ENCODE measurements at places on chromosomes 3 and 15.

GRCh38 chr15:38555686-38556334, 8.8 kb downstream of the RASGRP1 start:
- DNase-seq: no peak

- no peak for DNase-seq
Measured at GRCh38 chr15:68313501-68314410, 36.2 kb downstream of the FEM1B start.

GRCh38 chr3:148866261-148866660, 1.2 kb downstream of the CPA3 start:
- DNase-seq: no peak

- no peak for DNase-seq
Measured at GRCh38 chr15:89203705-89204273, 17.6 kb downstream of the RLBP1 start.

GRCh38 chr3:176942305-176942704, 255.0 kb downstream of the TBL1XR1 start:
- DNase-seq: no peak

DNA sequence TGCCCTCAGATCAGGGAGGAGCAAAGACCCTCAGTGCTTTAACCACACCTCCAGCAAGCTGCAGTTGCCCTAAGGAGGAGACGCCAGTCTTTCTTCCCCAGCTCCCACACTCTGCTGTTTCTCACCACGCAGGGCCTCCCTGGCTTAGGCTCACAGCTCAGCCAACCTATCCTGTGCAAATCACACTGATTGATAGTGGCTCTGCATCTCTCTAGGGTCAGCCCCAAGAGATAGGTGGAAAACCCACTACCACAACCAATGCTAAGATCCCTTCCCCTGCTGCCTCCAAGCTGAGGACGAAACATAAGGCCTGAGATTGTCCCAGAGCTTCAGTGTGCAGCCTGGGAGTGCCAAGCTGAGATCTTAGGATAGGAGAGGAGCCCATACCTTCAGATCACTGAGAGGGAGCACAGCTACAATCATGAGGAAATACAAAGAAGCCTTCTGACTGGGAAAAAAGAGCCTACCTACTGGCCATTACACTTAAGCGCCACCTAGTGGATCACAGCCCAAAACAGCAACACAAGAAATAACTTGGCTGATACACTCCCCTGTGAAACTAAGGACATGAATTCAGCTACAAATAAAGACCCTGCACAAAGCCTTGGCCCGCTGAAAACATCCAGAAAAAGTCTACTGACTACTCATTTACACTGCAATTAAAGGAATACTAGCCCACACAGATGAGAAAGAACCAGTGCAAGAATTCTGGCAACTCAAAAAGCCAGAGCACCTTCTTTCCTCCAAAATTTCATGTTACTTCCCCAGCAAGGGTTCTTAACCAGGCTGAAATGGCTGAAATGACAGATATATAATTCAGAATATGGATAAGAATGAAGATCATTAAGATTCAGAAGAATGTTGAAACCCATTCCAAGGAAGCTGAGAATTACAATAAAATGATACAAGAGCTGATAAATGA, 271.5 kb upstream of the DCBLD2 start:
- DNase-seq: peak; percentile 32

DNA sequence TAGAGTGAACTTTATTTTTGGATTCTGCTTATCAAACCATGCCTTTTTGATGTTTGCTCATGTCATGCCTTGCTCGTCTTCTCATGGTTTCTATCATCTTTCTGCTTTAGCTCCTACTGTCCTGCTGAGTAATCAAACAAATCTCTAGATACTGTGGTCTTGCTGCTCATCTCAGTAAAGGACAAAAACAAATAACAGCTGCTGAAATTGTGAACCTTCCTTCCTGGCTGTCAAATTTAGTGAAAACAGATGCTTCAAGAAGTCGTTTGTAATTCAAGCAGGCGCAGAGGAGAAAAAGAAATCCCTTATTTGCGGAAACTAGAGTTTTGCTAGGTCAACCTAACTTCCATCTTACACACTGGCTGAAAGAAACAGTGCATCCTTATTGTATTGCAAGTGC, 616.1 kb upstream of the ALCAM start:
- no peak for DNase-seq

- DNase-seq: no peak
Measured at GRCh38 chr15:38017721-38018120, 83.3 kb downstream of the TMCO5A start.

DNA sequence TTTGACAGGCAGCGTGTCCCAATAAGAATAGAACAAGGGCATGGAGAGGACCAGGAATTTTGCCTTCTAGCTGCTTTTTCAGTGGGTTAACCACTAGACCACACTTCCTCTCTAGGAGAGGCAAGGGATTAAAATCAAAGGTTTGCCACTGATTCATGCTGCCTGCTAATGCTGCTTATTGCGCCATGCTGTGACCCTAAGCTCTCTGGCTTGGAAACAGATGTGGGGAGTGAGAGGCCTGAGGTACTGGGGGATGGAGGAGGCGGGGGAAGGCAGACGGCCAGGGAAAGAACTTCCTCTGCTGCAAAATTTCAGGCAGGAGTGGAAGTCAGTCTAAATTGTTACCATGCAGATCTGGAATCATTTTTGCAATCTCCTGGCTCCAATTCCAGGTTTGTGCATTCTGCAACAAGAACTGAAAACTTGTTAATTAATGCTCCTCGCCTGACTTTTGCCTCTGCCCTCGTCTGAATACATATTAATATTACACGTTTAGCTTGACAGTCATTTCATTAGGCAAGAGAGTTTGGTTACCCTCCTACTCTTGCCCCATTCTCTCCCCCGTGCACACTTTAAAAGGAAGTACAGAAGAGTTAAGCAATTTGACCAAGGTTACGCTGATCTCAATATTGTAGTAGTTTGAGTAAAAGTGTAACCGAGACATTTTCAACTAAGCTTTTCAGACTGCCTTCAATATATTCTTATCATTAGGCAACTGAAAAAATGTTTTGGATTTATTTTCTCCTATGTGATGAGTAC, 121.7 kb upstream of the SPRED1 start:
- no peak for DNase-seq

DNA sequence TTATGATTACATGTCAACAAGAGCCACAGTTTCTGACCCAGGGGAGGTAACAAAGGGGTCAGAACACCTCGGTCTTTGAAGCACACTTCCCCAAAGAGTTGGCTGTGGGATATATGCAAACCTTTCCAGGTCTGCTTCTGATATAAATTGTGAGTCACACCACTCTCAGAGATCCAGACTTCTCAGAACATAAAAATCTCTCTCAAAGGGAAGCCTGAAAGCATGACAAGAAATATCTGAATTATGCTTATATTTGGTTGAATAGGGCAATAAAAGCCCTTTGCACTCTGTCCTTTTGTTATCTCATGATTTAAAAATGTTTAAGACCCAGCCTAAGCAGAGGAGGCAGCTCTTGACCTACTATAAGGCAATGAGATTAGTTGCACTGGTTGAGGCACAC, 56.8 kb downstream of the MYH15 start:
- DNase-seq: no peak

- no peak for DNase-seq
Measured at GRCh38 chr3:180932819-180933218, 20.3 kb downstream of the FXR1 start.

GRCh38 chr3:194348354-194348753, 2.8 kb downstream of the CPN2 start:
- no peak for DNase-seq

- no peak for DNase-seq
Measured at GRCh38 chr15:89070197-89071124, 17.8 kb upstream of the ABHD2 start.

GRCh38 chr15:101172501-101173071, 79.3 kb downstream of the CHSY1 start:
- DNase-seq: no peak

DNA sequence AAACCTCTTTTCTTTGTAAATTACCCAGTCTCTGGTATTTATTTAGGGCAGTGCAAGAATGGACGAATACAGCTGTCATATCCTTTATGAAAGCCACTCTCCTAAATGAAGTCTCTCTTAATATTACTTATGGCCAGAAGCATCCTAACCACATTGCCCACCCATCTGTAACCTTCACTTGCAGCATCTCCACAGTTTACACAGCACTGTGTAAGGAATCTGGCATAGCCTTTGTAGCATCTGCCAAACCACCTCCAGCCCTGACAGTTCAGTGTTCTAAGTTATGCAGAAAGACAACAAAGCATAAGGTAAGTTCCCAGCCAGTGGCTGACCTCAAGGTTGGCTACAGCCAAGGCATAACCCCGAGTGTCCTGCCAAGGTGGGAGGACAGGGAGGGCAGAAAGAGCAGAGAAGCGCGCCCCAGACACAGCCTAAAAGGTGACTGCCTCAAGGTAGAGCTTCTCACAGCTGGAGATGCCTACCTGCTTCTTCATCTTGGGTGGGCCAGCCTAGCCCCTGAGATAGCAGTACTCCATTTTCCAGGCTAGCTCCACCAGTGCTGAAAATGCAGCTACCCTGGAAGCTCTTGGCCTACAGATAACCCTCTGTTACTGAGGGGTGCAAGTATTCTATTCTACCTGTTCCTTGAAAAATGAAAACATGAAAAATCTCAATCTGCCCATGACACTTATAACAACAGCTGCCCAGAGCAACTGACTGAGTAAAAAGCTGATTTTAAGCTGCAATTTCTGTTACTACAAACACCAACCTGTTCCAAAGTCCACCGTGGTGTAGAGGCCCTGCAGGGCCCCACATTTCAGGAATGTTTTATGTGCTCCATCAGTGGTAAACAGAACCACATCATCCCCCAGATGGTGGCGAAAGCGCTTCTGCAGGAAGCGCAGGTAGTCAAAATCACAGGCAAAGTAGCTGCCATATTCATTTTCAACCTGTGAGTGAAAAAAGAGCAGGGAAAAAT, 39.3 kb downstream of the GLB1 start:
- no peak for DNase-seq

DNA sequence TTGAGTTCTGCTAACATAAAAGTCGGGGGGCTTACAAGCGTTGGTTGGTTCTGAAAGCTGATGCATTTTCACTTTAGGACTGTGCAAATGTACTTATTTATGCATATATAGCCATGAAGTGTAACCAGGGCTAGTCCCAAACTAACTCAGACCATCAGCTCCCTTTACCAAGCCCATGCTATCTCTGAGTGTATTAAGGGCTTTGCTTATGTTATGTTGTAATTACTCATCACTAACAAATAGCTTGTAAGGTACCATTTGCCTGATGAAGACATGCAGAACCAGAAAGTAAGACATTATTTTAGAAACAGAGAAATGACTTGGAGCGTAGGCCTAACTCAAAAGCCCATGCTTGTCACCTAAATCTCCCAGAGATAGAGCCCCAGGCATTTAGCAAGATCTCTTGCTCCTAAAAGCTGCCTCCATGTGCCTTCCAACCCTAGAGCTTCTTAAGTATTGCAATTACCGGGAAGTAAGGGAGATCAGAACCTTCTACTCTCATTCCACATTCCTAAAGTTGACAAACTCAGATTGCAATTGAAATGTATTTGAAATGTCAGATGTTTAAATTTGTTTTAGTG, 362.9 kb upstream of the RBMS3 start:
- no peak for DNase-seq

GRCh38 chr3:193964517-193964880, 171.4 kb upstream of the HES1 start:
- no peak for DNase-seq

DNA sequence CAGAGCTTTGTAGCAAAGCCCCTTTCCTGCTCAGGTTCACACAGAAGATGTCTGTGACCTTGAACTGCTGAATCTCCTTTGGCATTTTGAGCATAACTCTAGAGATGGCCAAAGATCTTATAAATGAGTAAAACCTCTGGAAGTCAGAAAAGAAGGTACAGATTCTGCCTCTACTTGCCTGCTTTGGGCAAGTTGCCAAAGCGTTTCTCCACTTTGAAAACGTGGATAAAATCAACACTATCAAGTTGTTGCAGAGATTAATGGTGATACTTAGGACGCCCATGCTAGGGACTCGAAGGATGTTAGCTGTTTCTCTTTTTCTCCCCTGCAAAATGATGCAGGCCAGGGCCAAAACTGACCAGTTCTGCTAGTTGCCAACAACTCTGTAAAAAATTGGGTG, 68.0 kb upstream of the CMTM7 start:
- no peak for DNase-seq

DNA sequence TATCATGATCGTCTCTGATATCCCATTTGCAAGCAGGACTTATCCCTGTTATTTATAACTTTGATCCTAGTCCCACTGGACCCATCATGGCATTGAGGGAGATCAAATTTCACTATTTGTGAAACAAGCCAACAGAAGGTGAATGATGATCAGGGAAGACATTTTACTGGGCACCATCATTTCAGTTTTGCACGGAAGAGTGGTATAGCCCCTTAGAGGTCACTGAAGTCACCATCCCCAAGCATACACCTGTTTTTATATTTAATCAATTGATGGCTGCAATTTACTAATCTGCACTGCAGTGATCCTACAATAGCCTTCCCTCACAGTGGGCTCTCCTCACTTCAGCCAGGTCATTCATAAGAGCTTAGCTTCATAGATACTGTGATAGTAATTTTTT, 132.4 kb downstream of the FHIT start:
- DNase-seq: no peak

DNA sequence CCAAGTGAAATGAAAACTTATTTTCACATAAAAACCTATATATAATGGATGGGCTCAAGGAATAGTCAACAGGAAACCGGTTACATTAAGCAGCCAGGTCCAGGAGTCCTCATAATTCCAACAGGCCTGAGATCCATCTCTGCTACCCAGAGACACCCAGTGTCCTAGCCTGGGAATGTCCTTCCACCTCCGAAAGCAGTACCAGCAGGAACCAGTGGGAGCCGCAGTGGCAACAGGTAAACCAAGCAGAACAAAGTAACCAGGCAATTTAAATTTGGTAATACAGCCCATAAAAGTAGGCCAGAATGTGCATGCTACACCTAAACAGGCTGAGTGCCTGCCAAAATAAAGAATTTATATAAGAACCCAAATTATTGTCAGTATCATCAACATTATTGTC, 195.6 kb downstream of the ZBBX start:
- DNase-seq: no peak

- no peak for DNase-seq
Measured at GRCh38 chr3:193796089-193796488, 203.1 kb downstream of the OPA1 start.

GRCh38 chr3:45106874-45107273, 39.3 kb downstream of the CDCP1 start:
- DNase-seq: no peak

- no peak for DNase-seq
Measured at GRCh38 chr3:57160076-57160764, 4.9 kb downstream of the IL17RD start.

DNA sequence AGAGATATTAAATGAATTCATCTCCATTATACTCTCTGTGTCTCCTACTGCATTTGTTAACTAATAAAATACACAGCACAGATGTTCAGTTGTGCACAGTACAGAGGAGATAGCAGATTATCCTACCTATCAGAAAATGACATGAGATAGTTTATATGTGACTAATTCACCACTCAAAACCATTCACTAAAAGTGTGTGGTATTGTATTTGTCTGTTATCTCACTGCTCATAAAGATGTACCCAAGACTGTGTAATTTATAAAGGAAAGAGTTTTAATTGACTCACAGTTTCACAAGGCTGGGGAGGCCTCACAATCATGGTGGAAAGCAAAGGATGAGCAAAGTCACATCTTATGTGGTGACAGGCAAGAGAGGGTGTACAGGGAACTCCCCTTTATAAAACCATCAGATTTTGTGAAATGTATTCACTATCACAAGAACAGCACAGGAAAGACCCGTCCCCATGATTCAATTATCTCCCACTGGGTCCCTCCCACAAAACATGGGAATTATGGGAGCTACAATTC, 936.3 kb downstream of the ROBO1 start:
- no peak for DNase-seq
